ENCODE measurements at places on chromosomes 6 and 20.

- no peak for DNase-seq
Measured at GRCh38 chr6:162965366-162965765, 237.6 kb downstream of the PACRG start.

DNA sequence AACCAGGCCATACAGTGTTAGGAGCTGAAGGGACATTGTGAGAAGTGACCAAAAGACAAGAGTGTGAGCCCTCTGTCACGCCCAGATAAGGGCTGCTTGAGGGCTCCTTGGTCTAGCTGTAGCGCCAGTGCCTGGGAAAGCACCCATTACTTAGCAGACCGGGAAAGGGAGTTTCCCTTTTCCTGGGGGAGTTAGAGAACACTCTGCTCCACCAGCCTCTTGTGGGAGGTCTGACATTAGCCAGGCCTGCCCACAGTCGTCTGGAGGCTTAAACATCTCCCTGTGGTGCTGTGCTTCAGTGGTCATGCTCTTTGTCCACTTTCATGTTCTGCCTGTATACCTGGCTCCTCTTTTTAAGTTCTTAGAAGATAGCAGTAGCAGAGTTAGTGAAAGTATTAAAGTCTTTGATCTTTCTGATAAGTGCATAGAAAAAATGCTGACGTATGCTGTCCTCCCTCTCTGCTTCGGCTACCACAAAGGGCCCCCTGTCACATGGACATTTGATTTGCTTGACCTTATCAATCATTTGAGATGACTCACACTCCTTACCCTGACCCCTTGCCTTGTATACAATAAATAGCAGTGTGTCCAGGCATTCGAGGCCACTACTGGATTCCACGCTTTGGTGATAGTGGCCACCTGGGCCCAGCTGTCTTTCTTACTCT is 201.5 kb upstream of the ECI2 start:
- DNase-seq: no peak

GRCh38 chr6:74128536-74128935 is 432.5 kb downstream of the CD109 start:
- DNase-seq: peak; percentile 38

GRCh38 chr20:16363506-16364319 is 209.5 kb downstream of the KIF16B start:
- no peak for DNase-seq

DNA sequence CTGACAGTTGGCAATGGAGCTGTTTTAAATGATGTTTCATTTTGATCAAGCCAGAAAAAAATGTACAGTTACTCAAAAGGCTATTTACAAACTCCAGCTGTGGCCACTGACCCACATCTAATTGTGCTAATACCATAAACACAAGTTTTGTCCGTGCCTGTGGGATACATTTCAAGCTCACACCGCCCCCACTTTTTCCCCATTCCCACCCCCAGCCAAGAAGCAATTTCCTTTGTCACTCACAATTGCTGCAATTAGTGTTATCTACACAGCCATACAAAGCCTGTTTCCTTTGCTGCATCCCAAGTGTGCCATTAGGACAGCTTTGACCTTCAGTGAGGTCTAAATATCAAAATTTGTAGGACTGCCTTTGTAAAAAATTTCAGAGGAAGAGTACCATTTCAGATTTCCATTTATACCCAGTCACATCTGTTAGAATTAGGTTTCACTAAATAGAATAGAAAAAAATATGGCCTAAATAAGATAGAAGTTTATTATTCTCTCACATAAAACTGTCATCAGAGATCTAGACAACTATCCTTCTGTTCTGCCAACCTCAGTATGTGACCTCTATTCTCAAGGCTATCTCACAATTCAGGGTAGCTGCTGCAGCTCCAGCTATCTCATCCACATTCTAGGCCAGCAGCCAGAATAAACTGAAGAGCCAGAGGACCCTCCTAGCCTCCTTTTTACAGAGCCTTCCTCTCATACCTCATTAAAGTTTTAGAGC is 202.6 kb downstream of the NFATC2 start:
- DNase-seq: no peak

GRCh38 chr6:52547647-52548352 is 29.1 kb downstream of the TRAM2 start:
- DNase-seq: no peak

- peak; percentile 73 for DNase-seq
Measured at GRCh38 chr20:3786126-3786484, 435 bp downstream of the CENPB start.

- DNase-seq: no peak
Measured at GRCh38 chr20:1330075-1330830, 1.3 kb upstream of the SDCBP2 start.

DNA sequence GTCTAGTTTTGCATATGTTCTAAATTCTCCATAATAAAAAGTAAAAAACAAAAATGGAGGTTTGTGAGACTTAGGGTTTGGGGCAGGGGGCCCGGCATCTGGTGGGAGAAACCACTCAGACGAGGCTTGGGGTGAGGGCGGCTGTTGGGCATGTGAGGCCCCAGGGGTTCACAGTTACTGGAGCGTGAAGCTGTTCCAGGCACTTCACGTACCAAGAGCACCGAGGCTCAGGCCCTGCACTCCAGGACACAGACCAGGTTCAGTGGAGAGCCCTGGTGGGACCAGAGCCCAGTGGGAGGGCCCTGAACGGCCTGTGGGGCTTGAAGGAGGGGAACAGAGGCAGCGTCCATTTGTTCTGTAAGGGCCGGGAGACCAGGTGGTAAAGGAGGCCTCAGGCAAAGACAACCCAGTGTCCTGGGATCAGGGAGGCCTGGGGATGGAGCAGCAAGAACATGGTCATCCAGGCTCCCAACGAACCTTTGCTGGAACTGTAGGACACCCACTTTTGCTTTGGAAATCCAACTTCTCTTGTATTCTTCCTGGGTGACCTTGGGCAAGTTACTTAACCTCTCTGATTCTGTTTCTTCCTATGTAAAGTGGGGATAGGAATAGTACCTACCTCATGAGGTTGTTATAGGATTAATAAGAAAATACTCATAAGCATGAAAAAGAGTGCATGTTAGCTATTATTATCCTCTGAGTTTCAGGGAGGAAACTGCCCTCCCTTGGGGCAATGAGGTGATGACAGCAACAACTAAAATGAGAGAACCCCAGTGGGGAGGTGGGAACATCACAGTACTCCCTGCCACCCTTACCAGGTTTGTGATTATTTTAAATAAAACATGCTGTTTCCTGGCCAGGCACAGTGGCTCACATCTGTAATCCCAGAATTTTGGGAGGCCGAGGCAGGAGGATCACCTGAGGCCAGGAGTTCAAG is 1.1 kb upstream of the FGD2 start:
- DNase-seq: no peak

GRCh38 chr20:61400499-61400898 is 148.4 kb downstream of the CDH4 start:
- DNase-seq: no peak

- DNase-seq: no peak
Measured at GRCh38 chr6:104969108-104969507, 12.2 kb downstream of the LIN28B start.

DNA sequence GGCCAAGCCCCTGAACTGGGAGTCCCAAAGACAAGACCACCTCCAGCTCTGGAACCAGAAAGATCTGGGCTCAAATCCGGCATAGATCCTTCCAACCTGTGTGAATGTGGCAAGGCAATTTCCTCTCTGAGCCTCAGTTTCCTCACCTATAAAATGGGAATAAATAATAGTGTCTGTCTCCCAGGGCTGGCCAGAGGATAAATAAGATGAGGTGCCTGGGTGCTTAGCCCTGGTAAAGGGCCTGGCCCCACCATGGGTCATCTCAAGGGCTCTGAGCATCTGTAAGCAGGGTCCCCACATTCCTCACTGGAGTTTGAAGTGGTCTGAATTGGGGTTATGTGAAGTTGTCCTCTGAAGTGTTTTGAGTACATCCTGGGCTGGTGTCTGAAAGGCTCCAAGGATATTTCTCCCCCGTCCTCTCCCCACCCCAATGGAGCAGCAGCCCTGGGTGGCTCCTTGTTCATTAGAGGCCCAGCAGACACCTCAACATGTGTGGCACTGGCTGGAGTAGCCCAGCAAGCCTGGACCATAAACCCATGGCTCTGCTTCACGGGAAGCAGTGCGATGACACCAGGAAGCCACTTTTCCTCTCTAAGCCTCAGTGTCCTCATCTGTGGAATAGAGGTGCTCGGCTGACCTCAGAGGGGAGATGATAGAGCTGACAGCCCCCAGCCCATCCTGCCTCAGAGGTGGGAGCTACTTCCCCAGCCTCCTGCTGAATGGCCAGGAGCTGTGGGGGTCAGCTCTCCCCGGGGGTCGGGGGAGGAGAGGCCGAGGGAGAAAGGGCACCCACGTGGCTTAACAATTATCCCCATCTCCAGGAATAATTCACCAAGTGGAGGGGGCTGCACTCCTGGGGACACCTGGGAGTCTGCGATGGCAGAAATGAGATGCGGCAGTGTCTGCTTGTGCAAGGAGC is 48.0 kb downstream of the HNF4A start:
- DNase-seq: no peak

DNA sequence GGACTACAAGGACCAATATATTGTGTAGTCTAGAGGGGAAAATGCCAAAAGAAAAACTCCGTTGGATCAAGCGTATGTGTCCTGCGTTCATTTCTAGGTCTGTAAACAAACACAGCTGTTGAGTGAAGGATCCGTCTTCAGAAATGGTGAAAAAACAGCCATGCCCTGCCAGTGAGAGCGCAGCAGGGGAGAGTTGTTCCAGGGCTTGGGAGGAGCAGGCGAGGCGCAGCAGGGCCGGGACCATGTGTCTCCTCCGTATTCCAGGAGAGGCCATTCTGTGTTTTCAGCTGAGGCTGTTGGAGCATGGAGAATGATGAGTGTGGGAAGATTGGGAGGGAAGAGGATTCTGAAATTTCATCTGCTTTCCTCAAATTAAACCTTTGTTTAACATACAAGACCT is 38.0 kb downstream of the BMP6 start:
- DNase-seq: peak; percentile 47

DNA sequence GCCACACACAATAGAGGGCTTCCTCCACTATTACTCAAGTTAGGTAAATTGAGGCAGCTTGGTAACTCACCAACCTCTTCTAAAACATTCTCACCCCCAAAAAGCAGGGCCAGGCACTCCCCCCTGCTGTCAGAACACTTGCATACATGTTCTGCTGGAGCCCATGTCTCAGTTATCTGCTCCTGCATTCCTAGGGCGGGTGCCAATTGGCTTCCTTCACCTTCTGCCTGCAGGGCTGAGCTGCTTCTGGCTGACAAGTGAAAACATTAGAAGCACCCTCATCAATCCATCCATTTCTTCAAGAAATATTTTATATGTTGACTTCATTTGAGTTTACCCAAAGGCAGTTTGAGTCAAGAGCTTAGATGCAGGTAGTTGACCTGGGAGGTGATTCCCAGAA is 4.5 kb upstream of the ENTPD6 start:
- DNase-seq: no peak

DNA sequence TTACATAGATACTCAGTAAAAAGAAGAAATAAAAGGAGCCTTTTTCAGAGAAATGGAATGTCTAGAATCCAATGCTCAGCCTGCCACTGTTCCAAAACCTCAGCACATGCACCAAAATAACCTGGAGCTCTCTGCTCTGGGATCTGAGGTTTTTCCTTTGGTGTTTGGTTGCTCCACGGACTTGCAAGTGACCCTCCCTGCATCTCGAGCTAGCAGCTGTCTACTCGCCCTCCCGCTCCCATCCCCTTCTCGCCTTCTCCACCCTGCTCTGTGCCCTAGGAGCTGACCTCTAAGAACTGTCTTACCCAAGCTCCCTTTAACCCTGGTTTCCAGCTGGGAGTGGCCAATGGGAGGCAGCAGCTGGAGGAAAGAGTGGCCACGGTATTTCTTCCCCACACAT is 35.1 kb upstream of the FAM210B start:
- DNase-seq: no peak

GRCh38 chr6:4186385-4186784 is 51.0 kb upstream of the ECI2 start:
- no peak for DNase-seq

GRCh38 chr20:57038608-57039440 is 227.6 kb downstream of the BMP7 start:
- no peak for DNase-seq

- DNase-seq: no peak
Measured at GRCh38 chr6:20202699-20203302, 9.5 kb downstream of the MBOAT1 start.

- DNase-seq: no peak
Measured at GRCh38 chr6:24415753-24416152, 13.0 kb downstream of the MRS2 start.

DNA sequence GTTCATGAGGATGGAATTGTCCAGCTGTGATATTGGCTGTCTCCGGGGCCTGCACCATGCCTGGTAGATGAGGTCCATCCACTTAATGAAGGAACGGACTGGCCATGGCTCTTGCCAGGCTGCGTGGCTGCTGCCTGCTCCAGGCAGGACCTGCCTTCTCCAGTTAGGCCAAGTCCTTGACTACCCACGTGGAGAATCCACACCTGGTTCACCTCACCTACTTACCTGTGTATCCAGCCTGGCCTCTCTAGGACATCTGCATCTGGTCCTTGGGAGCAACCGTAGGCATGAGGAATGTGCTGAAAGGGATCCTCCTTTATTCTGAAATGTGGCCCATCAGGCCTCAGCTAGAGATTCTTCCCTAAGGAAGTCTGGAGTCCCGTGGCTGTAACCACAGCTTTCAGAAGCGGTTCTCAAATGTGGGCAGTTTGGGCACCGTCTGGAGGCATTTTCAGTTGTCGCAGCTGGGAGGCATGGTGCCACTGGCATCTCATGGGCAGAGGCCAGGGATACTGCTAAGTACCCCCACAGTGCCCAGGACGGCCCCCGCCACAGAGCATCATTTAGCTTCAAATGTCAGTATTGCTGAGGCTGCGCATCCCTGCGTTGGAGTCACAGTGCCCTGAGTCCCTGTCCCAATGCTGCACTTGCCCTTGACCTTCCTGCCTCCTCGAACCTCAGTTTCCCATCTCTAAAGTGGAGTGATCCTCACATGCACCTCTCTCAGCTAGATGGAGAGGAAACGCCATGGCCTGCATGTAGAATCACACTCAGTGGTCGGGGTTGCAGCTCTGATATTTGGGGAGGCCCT is 67.5 kb downstream of the PHACTR3 start:
- DNase-seq: no peak

All from right hindlimb (tissue), 1 donor.